Retinal pigment epithelial cell (primary cell): ENCODE measurements at places on chromosomes 1 and 21.
A peak's percentile ranks its signal among the peaks of the same experiment; 100 is the strongest.

DNA sequence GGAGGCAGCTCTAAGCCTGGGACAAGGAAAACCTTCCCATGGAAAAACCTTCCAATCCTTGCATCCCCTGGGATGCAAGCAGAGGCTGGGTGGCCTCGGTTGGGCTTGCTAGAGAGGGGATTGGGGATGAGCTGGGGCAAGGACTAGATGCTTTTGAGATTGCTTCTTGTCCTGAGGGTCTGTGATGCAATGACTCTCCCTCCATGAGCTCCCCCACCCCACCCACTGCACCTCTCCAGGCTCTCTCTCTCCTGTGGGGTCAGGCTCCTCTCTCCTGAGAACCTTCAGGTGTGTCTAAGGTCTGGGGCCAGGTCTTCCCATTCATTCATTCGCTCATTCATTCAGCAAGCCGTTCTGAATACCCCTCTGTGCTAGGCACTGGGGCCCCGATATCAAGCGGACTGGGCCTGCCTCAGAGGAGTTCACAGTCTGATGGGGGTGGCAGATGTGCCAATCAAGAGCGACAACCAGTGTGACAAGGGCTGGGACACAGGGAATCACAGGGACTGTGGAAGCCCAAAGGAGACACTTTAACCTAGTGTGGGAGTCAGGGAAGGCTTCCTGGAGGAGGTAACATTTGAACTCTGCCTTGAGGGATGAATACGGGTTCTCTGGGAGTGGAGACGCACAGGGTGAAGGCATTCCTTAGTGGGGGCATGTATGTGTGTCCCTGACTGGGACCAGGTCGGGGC lies 6.5 kb downstream of the LDLRAD1 start:
- no peak for DNase-seq

- DNase-seq = no peak
Measured at GRCh38 chr1:89552471-89553081, 27.9 kb downstream of the LRRC8B start.

GRCh38 chr21:29508301-29508700 lies 209.6 kb downstream of the BACH1 start:
- DNase-seq = no peak

DNA sequence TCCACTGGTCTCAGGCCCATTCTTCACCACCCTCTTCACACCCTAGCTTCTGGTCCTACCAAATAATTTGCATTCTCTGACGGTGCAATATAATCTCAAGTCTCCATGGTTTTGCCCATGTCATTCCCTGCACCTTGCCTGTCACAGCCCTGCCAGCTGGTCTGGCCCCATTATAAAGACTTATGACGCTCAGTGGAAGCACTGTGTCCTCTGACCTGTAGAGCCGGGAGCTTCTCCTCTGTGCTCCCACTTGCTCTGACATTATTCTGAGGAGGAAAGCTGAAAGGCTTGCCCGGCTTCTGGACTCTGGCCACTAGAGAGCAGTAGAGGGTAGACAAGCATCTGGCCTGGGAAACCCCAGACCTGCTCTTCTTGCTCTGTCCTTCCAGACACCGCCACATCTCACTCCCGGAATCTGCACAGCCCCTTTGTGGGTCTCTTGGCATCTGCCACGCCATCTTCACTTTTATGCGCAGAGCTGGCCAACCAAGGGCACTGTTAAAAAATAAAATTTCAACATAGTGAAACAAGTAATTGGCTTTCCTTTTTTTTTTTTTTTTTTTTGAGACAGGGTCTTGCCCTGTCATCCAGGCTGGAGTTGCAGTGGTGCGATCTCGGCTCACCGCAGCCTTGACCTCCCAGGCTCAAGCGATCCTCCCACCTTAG lies 44.4 kb downstream of the NENF start:
- DNase-seq = no peak

- DNase-seq = no peak
Measured at GRCh38 chr21:33780631-33781030, 135.0 kb downstream of the ATP5PO start.

GRCh38 chr21:29190923-29191331 lies 60.5 kb downstream of the MAP3K7CL start:
- no peak for DNase-seq

DNA sequence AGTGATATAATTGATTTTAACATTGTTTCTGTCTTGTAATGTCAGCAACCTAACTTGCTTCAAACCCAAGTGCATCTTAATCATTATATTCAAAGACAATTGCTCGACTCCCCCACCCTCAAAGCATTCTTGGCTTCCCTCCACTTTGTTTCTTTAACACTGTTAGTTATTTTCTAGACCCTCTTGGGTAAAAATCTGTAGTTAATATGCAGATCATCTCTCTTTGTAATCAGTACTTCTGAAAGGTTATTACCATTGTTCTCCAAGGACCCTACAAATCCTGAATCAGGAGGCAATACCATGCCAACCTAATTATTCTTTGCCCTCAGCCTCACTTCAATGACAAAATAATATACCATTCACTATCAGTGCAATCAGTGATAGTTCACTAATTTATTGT lies 1075.7 kb downstream of the AMY1C start:
- no peak for DNase-seq

DNA sequence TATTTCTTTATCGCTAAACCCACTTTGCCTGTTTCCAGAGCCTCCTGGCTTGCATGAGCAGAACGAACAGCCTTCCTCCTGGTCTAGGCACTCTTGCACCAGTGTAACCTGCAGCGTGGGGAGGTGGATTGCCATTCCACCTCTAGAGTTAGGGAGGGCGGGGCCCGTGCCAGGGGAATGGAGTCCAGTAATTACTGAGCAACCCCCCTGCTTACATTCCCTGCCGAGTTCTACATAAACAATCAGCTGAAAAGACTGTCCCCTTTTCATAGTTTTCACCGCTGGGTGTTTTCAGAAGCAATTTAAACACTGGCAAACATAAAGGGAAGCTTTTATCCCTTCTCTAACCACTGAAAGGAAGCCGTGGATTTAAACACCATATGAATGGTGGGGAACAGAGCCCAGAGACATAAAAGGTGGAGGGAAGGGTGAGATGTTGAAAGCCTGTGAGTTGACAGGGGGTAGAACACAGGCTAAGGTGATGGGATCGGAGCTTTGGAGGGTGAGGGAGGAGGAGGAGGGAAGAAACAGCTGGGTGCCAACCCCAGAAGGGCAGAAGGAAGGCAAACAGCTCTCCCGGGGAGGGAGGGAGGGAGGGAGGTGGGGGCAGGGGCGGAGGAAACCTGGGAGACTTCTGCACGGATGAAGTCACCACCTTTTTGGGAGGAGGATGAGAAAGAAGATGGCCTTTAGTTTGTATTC lies 68.0 kb upstream of the WDR26 start:
- DNase-seq = no peak

DNA sequence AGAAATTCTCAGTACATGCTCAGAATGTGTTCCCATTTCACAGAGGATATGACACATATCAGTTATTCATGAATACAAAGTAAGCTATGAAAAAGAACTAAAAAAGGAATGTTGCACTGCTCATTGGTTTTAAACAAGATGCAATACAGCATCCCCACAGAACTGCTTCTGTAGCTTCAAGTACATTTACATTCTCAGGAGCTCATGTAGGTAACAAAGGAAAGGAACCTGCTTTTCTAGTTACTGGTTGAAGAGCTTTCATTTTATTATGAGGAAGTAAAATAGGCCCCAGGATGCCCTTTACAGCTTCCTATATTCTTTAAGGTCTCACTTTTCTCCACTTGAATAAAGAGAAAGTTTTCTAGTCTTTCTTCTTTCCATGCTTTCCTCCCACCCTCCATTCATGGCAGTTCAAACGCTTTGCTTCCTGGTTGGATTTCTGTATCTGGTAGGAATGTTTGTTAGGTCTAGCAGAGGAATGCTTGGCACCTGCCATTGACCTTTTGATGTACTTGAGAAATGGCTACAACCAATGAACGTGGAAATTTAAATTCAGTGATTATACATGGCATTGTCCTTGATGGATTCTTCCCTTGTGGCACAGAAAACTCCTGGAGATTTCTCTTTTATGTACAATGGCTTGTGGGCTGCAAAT lies 27.1 kb upstream of the KCNK2 start:
- no peak for DNase-seq

- DNase-seq = no peak
Measured at GRCh38 chr1:19884312-19884711, 2.1 kb downstream of the OTUD3 start.

GRCh38 chr1:99934801-99935200 lies 35.0 kb upstream of the SLC35A3 start:
- DNase-seq = no peak

DNA sequence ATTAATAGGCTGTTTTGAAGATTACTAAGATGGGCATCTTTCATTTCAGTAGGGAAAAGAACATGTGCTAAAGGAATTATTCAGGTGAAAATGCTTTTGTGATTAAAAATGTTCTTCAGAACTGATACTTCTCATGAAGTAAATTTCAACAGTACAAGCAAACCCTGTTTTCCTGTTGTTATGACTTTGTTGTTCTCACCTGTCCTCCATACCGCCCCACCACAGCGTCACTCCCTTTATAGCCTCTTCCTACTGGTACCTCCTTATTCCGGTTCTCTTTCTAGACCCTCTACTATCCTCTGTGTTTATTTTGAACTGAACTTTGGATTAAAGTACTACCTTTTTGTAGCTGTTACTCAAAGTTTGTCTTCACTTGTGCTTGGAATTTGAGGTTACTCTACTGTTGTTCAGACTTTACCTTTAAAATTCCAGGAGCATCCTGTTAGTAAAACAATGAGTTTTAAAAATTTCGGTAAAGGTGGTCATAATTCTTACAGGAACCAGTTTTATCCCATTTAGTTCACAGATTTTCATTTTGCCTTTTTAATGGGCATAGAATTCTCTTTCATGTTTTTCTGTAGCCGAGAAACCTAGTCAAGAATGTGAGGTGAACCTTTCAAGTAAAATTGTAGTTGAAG lies 10.9 kb downstream of the CNST start:
- DNase-seq = no peak

- peak; percentile 83 for DNase-seq
Measured at GRCh38 chr1:184911103-184911745, 63.1 kb downstream of the NIBAN1 start.

- DNase-seq = no peak
Measured at GRCh38 chr1:174367892-174368291, 79.9 kb upstream of the GPR52 start.

DNA sequence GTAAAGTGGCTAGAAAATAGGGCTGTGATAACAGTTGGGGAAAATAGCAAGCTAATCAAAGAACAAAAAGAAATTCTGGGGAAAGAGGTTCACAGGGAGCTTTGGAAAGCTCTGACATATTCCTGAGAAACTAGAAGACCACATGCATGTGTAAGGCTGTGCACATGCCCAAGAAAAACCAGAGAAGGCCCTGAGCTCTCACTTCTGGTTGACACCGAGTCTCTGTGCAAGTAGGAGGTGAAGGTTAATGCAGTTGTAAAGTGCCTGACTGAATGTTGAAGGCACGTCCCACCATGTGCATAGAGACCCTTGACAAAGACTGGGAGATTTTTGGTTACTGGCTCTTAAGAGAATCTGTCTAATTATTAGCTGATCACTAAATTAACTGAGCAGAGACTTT lies 261.0 kb downstream of the DYRK1A start:
- DNase-seq = no peak

- no peak for DNase-seq
Measured at GRCh38 chr1:219322766-219323165, 149.1 kb downstream of the LYPLAL1 start.

DNA sequence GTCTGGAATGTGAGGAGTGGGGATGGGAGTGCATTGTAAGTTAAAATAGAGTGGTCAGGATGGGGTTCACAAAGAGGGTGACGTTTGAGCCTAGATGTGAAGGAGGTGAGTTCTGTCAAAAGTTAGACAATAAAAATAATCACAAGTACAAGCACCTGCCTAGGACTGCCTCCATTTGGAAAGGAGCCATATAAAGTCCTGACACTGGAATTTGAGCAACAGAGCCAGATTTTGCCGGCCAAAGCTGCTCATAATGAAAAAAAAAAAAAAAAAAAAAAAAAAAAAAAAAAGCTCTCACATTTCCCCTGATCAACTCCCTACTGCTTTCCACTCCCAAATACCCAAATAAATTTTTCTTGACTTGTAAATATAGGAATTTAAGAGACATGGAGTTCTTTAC lies 4.1 kb downstream of the PALMD start:
- peak; percentile 67 for DNase-seq

DNA sequence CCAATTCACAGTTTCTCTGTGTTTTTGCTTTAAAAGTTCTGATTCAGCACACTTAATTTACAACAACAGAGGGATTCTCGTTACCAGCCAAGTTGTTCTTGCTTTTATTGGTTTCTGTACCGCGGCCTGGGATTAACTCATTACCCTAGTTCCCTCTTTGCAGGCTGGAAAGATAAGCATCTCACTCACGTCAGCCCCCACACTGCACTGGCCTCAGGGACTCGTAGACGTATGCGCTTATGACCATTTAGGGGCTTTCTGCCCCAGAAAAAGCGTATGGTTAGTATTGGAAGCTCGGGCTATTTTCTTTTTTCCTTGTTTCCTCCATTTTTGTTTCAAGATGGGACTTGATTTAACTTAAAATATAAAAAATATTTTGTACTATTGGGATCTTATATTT lies 76.0 kb downstream of the POFUT2 start:
- DNase-seq = no peak

GRCh38 chr1:108661030-108661609 lies at the start of gene HENMT1:
Gene HENMT1 (minus strand): TSS chr1:108661093. CDS start chr1:108659884, 1,209 bp downstream.
- no peak for DNase-seq

GRCh38 chr1:70442490-70442889 lies 31.4 kb downstream of the CTH start:
- no peak for DNase-seq

DNA sequence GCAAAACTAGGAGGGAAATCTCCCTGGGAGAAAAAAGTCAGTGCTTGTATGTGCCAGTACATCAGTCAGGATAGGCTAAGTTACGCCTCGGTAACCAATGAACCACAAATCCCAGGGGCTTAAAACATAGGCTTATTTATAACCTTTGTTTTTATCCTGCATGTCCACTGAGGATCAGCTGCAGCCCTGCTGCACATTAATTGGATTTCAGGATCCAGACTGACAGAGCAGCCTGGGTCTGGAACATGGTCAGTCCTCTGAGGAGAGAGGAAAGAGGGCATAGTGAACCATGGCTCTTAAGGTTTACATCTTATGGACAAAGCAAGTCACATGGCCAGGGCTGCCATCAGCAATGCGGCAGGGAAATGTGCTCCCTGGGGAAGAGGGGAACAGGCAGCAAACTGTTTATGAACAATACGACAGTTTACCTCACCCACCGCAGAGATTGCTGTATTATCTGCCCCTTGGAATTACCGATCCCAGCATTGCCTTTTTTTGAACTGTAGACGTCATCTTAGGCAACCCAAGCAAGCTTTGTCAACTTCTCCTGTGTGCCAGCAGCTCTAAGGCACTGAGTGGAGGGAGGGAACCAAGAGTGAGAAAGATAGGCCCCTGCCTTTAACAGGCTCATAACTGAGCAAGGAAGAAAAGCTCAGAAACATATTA lies 9.1 kb upstream of the SPRR4 start:
- peak; percentile 7 for DNase-seq

DNA sequence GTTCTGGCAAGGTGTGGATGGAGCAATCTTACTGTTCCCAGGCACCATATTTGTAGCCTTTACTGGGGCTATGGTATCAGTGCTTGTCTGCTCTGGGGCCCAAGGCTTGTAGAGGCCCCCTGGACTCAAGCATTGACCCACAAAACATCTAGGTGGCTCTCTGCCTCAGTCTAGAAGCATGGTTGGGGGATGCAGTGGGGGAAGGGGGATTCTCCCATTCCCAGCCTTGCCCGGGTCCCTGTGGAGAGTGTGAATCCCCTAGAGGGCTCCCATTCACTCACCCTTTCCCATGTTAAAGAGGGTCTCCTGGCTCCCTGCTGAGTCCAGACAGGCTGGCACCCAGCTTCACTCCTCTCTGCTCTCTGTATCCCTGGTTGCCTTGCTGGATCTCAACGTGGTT lies 28.2 kb upstream of the DIRAS3 start:
- DNase-seq = no peak

GRCh38 chr21:34615487-34615814 lies 538 bp upstream of the RCAN1 start:
- no peak for DNase-seq

- no peak for DNase-seq
Measured at GRCh38 chr1:17615959-17616358, 76.5 kb downstream of the ARHGEF10L start.
